RPMI8226 (cell line): ENCODE measurements at places on chromosomes 7 and 10.
A peak's percentile ranks its signal among the peaks of the same experiment; 100 is the strongest.

DNA sequence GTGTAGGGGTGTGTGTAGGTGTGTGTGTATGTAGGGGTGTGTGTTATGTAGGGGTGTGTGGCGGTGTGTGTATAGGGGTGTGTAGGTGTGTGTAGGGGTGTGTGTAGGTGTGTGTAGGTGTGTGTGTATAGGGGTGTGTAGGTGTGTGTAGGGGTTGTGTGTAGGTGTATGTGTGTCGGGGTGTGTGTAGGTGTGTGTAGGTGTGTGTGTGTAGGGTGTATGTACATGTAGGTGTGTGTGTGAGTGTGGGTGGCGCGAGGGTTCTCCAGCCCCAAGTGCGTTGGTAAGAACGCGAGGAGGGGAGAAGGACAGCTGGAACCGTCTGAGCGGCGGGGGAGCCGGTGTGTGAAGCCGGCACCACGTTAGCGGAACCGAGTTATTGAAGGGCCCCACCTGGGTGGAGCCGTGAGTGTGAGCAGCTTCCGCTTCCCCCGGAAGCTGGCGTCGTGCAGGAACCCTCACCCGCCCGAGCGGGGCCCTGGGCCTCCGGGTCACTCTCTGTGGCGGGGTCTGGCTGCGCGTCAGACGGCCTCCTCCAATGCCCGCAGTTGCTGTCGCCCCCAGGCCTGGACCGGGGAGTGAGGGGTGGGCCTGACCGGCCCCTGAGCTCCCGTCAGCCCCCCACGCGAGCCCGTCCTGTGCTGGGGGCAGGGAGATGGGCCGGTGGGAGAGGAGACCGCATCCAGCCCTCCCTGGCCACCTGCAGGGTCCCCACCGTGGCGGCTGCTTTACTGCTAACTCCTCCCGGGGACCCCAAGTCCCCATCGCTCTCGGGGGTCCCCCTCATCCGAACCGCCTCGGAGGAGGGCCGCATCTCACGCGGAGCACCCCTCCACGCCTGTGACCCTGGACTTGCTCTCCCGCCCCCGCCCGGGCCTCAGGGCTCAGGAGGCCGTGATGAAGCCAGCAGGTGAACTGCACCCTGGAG, 49.6 kb upstream of the PSMG3 start:
- DNase-seq: no peak

DNA sequence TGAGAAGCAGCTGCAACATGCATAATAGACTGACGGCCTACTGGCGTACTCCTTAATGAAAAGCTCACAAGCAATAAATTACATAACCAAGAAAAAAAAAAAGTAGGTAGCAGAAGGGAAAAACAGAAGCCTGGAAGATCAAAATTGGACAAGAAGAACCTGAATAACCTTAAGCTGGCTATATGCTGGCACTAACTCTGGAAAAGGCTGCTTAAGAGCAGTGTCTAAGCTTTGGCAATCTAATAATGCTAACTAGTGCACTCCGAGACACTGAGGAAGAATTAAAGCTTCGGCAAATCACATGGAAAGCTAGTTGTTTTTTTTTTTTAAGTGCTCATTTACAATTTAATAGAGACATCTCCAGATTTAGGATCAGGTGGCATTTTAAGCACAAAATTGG, 441.9 kb downstream of the PARD3 start:
- no peak for DNase-seq

DNA sequence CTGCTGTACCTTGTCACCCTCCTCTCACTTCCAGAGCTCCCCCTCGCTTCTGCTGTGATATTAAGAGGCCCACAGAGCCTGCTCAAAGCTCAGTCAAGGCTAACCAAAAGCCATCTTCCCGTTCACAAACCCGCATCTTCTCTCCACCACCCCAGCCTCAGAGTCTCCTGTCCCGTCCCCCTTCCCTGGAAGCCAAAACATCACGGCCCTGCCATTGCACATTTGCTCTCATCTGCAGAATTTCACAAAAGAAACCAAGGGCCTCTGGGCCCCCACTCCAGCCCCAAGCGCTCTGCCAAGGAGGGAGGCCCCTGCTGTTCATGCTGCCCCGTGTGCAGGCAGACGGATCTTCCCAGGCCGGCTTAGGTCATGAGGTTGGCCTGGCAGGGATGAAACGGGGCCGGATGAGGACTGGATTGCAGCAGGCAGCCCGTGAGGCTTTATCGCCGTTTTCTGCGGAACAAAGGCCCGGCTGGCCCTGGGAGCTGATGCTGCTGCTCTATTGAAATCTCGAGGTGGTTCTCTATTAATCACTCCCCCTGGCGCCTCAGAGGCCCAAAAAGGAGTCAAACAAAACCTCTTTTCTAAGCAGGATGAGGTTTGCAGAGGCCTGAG, 31.6 kb upstream of the FOXK1 start:
- DNase-seq: no peak

GRCh38 chr10:12027539-12027938, 15.1 kb downstream of the UPF2 start:
- DNase-seq: no peak

DNA sequence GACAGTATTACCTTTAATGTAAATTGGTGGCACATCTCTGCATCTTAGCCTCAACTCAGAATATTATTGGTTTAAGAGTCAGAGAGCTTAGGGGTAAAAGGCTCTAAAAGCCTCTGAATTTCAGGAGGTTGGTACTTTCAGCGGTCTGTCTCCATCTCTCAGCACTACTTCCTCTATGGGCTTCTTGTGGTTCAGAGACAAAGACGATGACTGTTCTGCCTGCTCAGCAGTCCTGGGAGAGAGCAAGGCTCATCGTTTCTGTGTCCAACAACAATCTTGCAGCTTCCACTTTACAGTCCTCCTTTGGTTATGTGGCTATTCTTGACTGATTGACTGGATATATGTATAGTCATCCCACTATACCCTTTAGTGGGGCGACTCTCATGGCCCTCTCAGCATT, 394.7 kb downstream of the AUTS2 start:
- peak; percentile 73 for DNase-seq

DNA sequence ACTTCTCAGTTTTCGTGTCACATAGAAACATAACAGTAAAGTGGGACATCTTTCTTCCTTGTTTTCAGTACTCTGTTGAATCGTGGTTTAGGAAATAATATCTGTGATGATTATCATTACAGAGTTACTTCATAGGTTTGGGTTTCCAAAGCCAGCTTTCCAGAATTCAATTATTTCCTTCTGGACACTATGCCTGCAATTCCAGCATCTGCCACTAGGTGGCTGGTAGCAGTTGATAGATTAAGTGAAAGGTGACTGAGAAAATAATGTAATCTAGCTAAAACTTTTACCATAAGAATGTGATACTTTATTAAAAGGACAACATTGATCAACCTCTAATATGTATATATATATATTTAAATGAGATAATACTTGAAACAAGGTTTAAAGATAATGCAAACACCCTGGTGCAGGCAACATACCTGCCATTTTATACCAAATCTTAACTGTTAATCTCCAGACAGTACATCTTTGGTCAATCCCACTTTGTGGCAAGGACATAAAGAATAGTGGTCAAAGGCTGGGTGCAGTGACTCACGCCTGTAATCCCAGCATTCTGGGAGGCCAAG, 102.6 kb downstream of the SH3PXD2A start:
- no peak for DNase-seq

- DNase-seq: no peak
Observed at GRCh38 chr10:33484787-33485186, 150.3 kb upstream of the NRP1 start.

DNA sequence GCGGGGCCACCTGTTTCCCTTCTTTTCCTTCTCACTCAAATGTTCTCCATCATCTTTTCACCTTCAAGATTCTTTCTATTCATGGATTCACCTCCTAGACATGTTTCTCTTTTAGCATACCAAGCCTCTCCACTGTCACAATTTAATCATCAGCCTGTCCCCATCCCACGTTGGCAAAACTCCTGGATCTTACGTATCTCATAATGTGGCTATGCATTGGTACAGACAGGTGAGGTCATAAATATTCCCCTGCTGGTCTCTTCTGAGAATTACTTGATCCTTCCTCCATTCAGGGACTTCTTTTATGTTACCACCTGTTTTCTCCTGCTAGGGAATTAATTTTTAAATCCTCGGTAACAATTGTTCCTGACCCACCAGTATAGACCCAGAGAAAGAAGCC, 262.6 kb upstream of the NEBL start:
- no peak for DNase-seq

GRCh38 chr10:77027576-77027975, 610.0 kb downstream of the KCNMA1 start:
- peak; percentile 2 for DNase-seq
